ENCODE measurements at places on chromosomes 3 and 15. TPM values are rescaled to one million over a fixed set of nuclear protein-coding genes. Genes with fewer than 3 reads are reported as not detected.

The ZBBX gene
- not detected for total RNA-seq

The DLL4 gene
- total RNA-seq = not detected

The ATP2B2 gene
- total RNA-seq = not detected

The GOLGA6L4 gene
- under 0.01 TPM for total RNA-seq

The CYP1A1 gene
- 0.92 TPM for total RNA-seq

The GOLGA6D gene
- total RNA-seq = not detected

The PTH1R gene
- not detected for total RNA-seq

The SETD5 gene
- 24.5 TPM for total RNA-seq

The OR5K2 gene
- not detected for total RNA-seq

The PRKCD gene
- total RNA-seq = 0.80 TPM

The TRIM71 gene
- 0.06 TPM for total RNA-seq

The CXCR6 gene
- total RNA-seq = not detected

The SLC28A1 gene
- total RNA-seq = not detected

The NCK1 gene
- total RNA-seq = 43.2 TPM

The SERINC4 gene
- 0.11 TPM for total RNA-seq

The SLC22A13 gene
- total RNA-seq = 0.91 TPM

The P3H2 gene
- 49.8 TPM for total RNA-seq

The RRP9 gene
- total RNA-seq = 69.3 TPM

The MAGEL2 gene
- 0.74 TPM for total RNA-seq

The UQCC5 gene
- 13.9 TPM for total RNA-seq

The TMEM266 gene
- total RNA-seq = not detected

The AVEN gene
- total RNA-seq = 21.4 TPM

The LRRC31 gene
- total RNA-seq = not detected

The HRH1 gene
- total RNA-seq = 9.0 TPM

The RETNLB gene
- total RNA-seq = not detected

The UQCRC1 gene
- 291 TPM for total RNA-seq

The NUP210 gene
- 8.9 TPM for total RNA-seq

All from Daoy (cell line).